ENCODE measurements at places on chromosomes 12 and 14. TPM values are rescaled to one million over a fixed set of nuclear protein-coding genes. Genes with fewer than 3 reads are reported as not detected.
A peak's percentile ranks its signal among the peaks of the same experiment; 100 is the strongest.

GPR84 gene
- 0.32 TPM for total RNA-seq

FGD6 gene
- total RNA-seq: 0.56 TPM

SYNDIG1L gene
- not detected for total RNA-seq

CABP1 gene
- total RNA-seq: not detected

SLC8B1 gene
- 20.6 TPM for total RNA-seq

CTSG gene
- total RNA-seq: not detected

ITGA5 gene
- total RNA-seq: 13.2 TPM

EEF1AKMT3 gene
- total RNA-seq: 3.9 TPM

ACSM4 gene
- total RNA-seq: not detected

DNA sequence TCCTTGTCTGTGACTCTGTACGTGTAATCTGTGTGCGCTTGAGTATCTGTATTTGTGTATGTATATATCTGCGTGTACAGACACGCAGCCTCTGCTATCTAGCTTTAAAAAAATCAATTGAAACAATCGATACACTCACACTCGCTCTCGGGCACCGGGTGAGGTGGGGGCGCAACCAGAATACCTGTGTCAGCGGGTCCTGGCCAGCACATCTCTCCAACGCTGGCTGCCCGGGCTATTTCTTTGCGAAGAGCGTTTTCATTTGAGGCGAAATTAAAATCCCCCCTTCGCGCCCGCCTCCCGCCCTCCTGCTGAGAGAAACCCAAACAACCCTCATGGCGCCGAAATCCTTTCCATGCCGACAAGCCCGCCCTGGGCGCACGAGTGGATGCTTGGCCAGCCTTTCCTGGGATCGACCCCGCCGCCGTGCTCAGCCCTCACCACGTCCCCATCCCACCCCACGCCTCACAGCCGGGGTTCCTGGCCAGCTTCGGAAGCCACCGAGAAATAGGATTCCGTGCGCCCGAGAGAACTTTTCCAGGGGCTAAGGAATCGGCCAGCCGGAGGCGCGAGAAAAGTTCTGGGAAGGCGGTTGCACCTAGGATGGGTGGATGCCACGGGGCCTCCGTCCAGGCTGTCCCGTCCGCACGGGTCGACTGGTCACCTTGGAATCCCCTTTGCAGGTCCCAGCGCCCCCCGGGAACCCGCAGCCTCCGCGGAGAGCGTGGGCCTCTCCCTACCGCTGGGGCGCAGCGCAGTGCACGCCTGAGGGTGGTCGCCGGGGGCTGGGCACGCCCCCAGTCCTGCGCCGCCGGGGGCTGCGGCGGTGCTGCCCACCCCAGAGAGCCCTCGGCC is 1.0 kb downstream of the ZDHHC22 start:
- no peak overlapping the region for H3K27ac ChIP-seq
- no peak overlapping the region for H3K4me3 ChIP-seq
- H3K36me3 ChIP-seq: no peaks in the 10 kb centered on the region
- H3K4me1 ChIP-seq: peaks cover 17% of the 10 kb centered on the region

GRCh38 chr14:45156067-45156466 is 20.3 kb downstream of the FANCM start:
- peaks cover 13% of the 10 kb centered on the region for H3K4me1 ChIP-seq
- peak; percentile 61 for DNase-seq
- H3K4me3 ChIP-seq: no peak overlapping the region

- H3K4me3 ChIP-seq: no peak overlapping the region
- no peak for DNase-seq
- no peaks in the 10 kb centered on the region for H3K27me3 ChIP-seq
- no peaks in the 10 kb centered on the region for H3K4me1 ChIP-seq
These were observed 397.3 kb downstream of the ZFP36L1 start for GRCh38 chr14:68395604-68396003.

GRCh38 chr14:50649691-50650090 is 18.4 kb downstream of the SAV1 start:
- no peak overlapping the region for H3K4me3 ChIP-seq
- no peak for DNase-seq
- H3K4me1 ChIP-seq: no peaks in the 10 kb centered on the region
- no peaks in the 10 kb centered on the region for H3K36me3 ChIP-seq

GRCh38 chr14:87387806-87388205 is 605.2 kb downstream of the GALC start:
- no peaks in the 10 kb centered on the region for H3K36me3 ChIP-seq
- H3K4me1 ChIP-seq: no peaks in the 10 kb centered on the region
- no peak for DNase-seq
- no peaks in the 10 kb centered on the region for H3K27me3 ChIP-seq
- H3K27ac ChIP-seq: no peak overlapping the region

- H3K36me3 ChIP-seq: peaks cover 15% of the 10 kb centered on the region
- peak overlapping the region; percentile 76 for H3K4me3 ChIP-seq
- no peaks in the 10 kb centered on the region for H3K27me3 ChIP-seq
- no peak for DNase-seq
- H3K4me1 ChIP-seq: peaks cover 90% of the 10 kb centered on the region
These were observed 79.2 kb downstream of the BCL11B start for GRCh38 chr14:99192830-99193229.

DNA sequence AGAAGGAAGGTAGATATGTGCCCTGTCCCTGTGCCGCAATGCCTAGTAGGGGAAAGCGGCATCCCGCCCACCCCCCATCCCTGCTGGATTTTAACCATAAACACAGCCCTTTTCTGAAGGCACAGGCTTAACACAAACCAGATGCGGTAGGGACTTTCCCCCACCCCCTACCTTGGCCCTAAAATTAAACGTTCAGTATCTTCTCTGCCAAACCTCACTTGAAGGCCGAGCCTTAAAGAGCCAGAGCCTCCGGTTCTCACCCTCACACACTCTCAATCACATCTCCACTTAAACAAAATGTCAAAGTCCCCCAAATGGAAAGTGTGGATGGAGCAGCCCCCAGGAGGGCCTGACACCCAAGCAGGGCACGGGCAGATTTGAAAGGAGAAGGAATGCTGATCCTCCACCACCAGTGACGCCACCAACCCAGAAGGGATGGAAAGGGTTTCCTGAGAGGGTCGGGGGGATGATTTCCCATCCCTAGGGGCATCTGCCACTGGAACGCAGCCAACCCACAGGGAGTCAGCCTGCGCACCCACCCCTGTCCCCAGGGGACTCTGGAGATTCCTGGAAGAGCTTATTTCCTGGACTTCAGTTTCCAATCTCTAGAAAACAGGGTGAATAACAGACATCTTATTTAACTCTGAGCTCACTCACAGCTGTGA is 26.4 kb downstream of the ACTN1 start:
- H3K4me1 ChIP-seq: peaks cover 9% of the 10 kb centered on the region
- no peak for DNase-seq
- no peak overlapping the region for H3K4me3 ChIP-seq
- H3K27ac ChIP-seq: no peak overlapping the region
- no peaks in the 10 kb centered on the region for H3K36me3 ChIP-seq

GRCh38 chr12:77300811-77301210 is 235.4 kb upstream of the E2F7 start:
- H3K27ac ChIP-seq: no peak overlapping the region
- H3K36me3 ChIP-seq: no peaks in the 10 kb centered on the region
- H3K4me1 ChIP-seq: no peaks in the 10 kb centered on the region
- no peaks in the 10 kb centered on the region for H3K27me3 ChIP-seq
- H3K4me3 ChIP-seq: no peak overlapping the region

GRCh38 chr12:2944401-2945047 is 14.7 kb upstream of the TEAD4 start:
- peaks cover 12% of the 10 kb centered on the region for H3K27me3 ChIP-seq
- peaks cover 3% of the 10 kb centered on the region for H3K4me1 ChIP-seq
- H3K4me3 ChIP-seq: no peak overlapping the region
- no peak overlapping the region for H3K27ac ChIP-seq

GRCh38 chr12:131471946-131472732 is 238.8 kb upstream of the SFSWAP start:
- H3K27ac ChIP-seq: no peak overlapping the region
- H3K27me3 ChIP-seq: no peaks in the 10 kb centered on the region
- H3K4me3 ChIP-seq: no peak overlapping the region
- DNase-seq: no peak
- no peaks in the 10 kb centered on the region for H3K36me3 ChIP-seq

DNA sequence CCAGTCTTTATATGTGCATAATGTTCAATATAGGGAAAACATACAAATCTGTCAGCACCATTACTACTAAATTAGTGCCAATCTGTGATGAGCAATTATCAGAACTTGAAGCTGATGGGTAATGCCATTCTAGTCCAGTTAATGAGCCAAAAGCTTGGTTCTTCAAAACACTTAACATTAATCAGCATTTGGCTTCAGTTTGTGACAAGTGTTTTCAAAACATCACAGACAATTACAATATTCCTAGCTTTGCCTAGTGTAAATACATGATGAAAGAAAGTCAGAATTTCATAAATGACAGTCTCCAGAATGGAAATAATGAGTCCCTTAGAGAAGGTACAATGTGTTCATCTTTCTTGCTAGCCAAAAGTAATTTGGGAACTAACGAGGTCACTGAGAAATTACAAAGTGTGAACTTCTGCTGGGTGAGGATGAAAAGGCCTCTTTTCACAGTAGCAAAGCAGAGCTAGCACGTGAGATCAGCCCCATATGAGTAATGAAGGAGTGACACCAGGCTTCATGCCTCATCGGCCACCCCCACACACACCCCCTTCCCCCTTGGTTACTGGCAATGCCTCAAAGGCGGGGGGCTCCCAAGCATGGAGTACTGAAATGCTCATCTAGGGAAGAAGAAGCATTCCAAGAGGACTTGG is 180.6 kb upstream of the EEA1 start:
- no peak overlapping the region for H3K27ac ChIP-seq
- no peaks in the 10 kb centered on the region for H3K4me1 ChIP-seq
- no peaks in the 10 kb centered on the region for H3K36me3 ChIP-seq
- H3K27me3 ChIP-seq: peaks cover 3% of the 10 kb centered on the region
- no peak overlapping the region for H3K4me3 ChIP-seq
- DNase-seq: no peak

DNA sequence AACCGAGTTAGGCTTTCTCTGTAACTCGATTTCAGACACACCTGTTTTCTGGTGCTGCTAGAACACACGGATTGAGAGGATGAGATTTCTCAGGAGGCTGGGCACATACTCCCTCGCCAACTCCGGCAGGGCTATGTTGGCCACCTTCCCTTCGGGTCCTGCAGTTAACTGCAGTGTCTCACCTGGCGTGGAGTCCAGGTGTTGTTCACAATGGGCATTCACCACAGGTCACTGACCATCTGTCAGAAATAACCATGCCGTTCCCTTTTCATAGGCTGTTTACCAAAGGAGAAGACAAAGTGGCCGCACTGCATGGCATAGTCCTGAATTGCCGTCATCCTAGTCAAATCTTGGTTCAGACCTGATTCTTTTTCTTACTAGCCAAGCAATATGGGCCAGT is 5.5 kb upstream of the KCNH3 start:
- H3K27me3 ChIP-seq: peaks cover 31% of the 10 kb centered on the region
- DNase-seq: peak; percentile 39
- H3K36me3 ChIP-seq: no peaks in the 10 kb centered on the region
- no peak overlapping the region for H3K4me3 ChIP-seq
- no peak overlapping the region for H3K27ac ChIP-seq

DNA sequence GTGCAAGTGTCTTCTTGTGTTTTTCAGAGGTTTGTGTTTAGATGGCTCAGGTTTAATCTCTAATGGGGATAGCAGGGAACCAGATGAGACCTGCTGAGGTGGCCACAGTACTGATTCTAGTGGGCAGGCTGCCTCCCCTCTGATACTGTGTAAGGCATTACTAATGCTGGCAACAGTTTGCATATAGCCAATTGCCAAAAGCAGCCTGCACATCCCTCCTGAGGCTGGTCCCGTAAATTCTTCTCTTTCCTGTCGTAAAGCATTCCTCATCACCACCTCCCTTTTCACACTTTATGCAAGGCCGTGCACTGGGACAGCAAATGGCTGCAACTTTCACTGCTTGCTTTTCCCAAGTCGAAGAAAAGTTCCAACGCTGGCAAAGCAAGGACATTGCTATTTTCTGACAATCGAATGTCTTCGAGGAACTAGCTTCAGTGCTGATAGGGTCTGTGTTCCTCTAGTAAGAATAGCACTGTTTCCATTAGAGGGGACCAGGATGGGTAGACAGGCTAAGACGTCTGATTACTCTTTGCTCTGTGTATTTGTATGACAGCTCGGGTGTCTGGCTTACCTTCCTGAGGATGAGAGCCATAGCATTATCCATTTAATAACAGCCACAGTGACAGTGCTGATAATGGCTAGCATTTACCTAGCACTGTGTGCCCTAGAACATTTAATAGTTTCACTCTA is 178.2 kb upstream of the HIF1A start:
- H3K4me1 ChIP-seq: peaks cover 57% of the 10 kb centered on the region
- no peak for DNase-seq
- peaks cover 58% of the 10 kb centered on the region for H3K36me3 ChIP-seq

DNA sequence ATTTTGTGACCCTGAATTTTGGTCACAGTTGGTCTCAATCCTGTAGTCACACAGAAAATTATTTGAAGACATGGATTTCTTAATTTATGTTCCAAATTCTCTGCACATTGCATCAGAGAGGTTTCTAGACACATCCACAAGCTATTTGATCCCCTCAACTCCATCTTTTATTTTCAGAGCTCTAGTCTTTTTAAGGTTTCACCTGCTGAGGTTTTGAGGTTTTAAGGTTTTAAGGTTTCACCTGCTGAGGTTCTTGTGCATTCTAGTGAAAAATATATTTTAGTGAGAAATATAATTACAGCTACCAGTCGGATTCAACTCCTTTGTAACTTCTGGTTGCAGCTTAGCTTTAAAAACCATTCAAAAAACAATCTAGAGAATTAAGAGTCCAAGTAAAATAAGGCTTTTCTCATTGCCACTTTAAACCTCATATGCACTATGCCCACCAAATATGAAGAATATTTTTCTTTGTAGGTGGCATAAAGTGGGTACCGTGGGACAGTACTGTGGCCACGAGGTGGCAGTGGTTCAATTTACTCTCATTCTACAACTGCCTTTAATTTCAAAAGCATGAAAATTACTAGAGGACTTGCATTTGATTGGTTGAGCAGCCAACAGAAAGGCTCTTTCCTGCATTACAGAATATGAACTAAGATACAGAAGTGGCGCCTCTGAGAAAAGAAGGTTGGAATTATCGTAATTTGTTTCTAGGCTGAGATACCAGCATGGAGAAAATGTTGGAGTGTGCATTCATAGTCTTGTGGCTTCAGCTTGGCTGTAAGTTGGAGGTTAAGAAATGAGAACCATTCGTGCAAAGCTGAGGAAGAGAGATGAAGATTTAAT is 366.5 kb upstream of the OR4E1 start:
- H3K36me3 ChIP-seq: no peaks in the 10 kb centered on the region
- peak overlapping the region; percentile 63 for H3K4me3 ChIP-seq
- peak; percentile 54 for DNase-seq
- peak overlapping the region; percentile 78 for H3K27ac ChIP-seq
- H3K4me1 ChIP-seq: peaks cover 12% of the 10 kb centered on the region

GRCh38 chr12:112978163-112979040 is at the start of gene OAS2:
Gene OAS2, plus strand, starts transcription at chr12:112978519. Its CDS starts 90 bp downstream, at chr12:112978609.
- H3K4me3 ChIP-seq: peak within 1 kb of the TSS; percentile 89
- peaks cover 63% of the 10 kb centered on the region for H3K36me3 ChIP-seq
- no peaks in the 10 kb centered on the region for H3K27me3 ChIP-seq

Data from activated CD8-positive, alpha-beta memory T cell treated with anti-CD3 and anti-CD28 coated beads, Interleukin-2, amount 10 ng/mL, durations not matched to agents 7 days and 5 days (primary cell).